ENCODE measurements at places on chromosomes 6 and 20.

DNA sequence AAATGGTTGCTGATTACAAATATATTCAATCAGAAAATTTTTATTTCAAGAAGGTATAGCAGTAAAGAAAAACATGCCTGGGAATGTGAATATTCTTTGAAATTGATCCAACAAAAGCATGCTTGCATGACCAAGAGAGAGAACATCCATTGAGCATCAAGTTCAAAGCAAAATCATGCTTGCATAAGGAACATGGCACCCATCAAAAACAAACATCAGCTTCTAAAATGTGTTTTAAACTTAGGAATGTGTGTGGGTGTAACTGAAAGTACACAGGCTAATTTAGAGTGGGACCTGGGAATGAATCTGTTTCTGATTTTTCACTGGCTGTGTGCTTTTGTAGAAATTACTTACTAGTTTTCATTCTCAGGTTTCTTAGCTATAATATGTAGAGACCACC is 5.6 kb downstream of the SLC17A5 start:
- no peak for DNase-seq

- DNase-seq: no peak
Measured at GRCh38 chr6:3061501-3061941, 6.8 kb upstream of the RIPK1 start.

DNA sequence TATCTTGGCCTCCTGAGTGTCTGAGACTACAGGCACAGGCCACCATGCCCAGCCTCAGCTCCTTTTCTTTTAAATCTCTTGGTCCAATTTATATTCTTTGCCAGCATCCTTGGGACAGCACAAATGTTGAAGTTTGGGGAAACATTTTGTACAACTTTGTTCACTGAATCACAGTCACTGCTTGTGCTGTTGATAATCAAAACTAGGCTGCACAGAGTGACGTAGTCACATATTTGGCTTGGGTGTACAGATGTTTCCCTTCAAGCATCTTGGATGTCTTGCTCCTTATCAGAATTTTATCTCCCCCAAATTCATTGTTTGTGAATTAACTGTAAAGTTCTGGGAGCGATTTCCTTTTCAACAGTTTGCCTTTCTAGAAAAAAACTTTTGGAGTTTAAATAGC is 17.9 kb downstream of the CARMIL1 start:
- no peak for DNase-seq

- DNase-seq: no peak
Measured at GRCh38 chr6:34288581-34288980, 39.8 kb upstream of the SMIM29 start.

DNA sequence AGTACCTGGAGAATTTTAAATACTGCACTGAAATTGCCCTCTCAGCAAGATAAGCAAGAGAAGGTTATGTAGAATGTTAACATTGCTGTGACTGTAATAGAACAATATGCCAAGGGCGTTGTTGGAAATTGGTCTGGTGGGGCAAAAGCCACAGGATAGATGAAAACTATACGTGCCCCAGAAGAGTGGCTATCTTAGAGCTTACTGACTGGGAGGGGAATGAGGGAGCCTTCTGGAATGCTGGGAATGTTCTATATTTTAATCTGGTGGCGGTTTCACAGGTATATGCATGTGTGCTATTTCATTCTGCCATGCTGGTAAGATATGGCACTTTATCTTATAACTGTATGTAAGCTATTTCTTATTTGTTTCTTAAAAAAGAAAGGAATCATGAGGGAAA is 35.2 kb upstream of the YWHAB start:
- DNase-seq: no peak

- DNase-seq: no peak
Measured at GRCh38 chr20:61976644-61977418, 88.8 kb downstream of the TAF4 start.

DNA sequence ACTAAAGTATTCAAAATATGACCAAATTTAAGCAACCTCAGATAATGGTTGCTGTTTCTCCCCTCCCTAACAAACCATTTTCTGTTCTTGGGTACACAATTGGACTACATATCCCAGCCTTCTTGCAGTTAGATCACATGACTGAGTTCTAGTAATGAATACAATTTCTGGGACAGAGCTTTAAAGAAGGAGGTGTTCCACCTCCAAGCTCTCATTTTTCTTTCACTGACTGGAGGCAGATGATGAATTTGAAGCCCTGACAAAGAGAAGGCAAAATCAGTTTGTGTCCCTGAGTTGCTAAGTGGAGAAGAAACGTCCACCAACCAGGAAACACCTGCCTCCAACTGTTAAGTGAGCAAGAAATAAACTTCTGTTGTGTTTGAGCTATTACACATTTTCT is 117.2 kb downstream of the LCA5 start:
- DNase-seq: no peak

- DNase-seq: peak; percentile 40
Measured at GRCh38 chr6:16511040-16511660, 250.1 kb downstream of the ATXN1 start.

GRCh38 chr6:99334526-99335127 is 14.8 kb downstream of the FAXC start:
- DNase-seq: peak; percentile 12

DNA sequence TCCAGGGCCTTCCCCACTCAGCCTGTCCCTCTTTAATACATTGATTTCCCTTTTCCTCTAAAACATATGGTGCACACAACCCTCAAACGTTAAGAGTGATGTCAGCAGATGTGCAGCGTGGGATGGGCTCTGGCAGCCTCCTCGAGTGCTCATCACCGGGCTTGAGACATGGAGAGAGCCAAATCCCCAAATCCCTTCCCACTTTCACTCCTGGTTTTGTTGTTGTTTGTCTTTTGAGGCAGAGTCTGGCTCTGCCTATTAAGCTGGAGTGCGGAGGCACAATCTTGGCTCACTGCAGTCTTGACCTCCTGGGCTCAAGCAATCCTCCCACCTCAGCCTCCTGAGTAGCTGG is 5.8 kb upstream of the PLTP start:
- DNase-seq: no peak

DNA sequence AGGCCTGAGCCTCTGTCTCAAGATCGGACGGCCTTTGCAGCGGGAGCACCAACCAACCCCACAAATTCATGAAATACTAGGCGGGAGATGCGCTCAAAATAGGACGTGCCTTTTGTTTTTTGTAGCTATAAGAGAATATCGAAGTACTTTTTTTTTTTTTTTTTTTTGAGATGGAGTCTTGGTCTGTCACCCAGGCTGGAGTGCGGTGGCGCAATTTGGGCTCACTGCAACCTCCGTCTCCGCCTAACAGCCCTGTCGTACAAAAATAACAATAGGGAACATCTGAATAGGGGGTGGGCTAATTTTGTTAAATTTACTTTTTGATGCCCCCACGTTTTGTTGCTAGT is 5.9 kb upstream of the TUBB2A start:
- DNase-seq: no peak

DNA sequence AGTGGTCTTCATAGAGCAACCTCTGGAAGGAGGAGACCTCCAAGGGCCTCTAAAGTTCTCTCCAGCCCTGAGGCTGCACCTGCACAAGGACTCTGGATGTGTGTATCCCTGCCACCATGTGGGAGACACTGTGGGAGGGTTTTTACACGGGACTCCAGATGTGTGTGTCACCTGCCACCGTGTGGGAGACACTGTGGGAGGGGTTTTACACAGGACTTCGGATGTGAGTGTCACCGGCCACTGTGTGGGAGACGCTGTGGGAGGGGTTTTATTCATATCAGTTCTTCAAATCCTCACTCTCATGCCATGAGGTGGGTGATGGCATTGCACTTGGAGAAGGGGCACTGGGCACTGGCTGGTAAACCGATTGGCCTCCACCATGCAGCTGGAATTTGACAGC is 90.2 kb upstream of the SSTR4 start:
- no peak for DNase-seq

DNA sequence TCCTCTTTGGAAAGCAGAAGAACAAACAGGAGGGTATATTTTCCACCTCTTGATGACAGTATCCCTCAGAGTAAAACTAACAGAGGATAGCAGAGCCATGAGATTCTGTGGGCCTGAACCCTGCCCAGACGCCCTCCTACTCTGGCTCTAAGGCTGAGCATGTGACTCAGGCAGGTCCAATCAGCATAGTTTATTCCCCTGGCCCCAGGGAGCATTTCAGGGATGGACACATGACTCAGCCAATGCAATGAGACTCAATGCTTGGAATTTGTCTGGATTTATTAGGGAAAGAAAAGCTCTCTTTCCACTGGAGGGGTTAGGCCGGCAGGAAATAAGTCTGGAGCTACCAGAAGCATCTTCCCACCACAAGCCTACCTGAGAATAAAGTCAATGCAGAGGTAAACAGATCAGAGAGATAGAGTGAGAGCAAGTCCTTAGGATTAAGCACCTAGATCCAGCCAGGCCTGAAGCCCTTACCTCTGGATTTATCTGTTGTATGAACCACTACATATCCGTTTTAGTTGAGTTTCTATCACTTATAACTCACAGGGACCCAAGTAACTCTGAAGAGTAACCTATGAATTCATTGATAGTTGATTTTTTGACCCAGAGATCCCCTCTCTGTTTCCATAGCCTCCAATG is 68.2 kb upstream of the EYA2 start:
- no peak for DNase-seq

- DNase-seq: no peak
Measured at GRCh38 chr6:70061546-70061945, 195.2 kb downstream of the COL19A1 start.

GRCh38 chr6:106591111-106591825 is 38.0 kb downstream of the RTN4IP1 start:
- no peak for DNase-seq

DNA sequence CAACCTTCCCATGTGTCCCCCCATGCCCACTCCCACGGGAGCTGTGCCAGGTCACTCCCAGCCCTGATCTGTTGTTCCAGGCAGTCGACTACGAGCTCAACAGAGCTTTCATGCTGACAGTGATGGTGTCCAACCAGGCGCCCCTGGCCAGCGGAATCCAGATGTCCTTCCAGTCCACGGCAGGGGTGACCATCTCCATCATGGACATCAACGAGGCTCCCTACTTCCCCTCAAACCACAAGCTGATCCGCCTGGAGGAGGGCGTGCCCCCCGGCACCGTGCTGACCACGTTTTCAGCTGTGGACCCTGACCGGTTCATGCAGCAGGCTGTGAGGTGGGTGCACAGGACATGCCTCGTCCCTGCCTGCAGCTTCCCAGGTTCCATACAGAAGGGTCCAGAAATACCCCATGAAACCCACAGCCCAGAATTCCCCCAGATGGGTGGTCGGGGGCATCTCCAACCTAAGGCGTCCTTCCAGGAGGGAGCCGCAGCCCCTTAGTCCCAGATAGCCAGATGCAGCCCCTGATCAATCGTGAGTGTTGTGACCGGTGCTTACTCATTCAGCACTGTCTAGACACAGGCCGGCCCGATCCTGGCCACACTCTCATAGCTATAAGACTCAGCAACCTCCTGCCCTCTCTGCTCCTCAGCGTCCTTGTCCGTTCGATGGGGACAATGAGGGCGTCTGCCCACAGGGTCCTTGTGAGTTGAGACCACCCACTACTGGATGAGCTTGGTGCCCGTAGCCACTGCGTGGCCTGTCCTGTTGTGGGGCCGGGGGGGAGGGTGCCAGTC is 142.1 kb downstream of the TAF4 start:
- DNase-seq: no peak

Data from CD4-positive, alpha-beta T cell treated with Interleukin-21 for 1 hour (primary cell).